ENCODE measurements at places on chromosomes 3 and 15.

DNA sequence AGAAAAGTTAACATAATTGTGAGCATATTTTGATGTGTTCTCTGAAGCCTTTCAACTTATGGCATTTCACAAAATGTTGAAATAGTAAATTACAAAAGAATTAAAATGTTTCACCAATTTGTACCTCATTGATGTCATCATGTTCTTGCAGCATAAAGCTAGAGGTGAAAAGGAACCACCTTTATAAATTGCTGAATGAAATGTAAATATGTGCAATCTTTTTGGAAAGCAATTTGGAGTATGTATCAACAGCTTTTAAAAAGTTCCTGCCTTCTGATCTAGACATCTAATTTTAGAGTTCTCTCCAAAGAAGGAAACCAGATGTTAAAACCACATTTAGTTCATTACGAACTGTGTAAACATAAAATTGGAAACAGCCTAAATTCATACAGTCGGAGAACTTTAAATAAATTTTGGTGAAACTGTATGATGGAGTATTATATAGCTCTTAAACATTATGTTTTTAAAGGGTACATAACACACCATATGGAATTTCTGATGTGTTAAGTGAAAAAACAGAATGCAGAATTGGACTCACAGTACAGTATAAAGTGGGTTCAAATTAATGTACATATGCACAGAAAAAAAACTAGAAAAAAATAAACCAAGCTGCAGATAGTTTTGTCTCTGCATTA lies 311.2 kb upstream of the NAALADL2 start:
- DNase-seq, result no peak

GRCh38 chr15:85689729-85690128 lies 105.0 kb downstream of the KLHL25 start:
- DNase-seq, result no peak

GRCh38 chr3:133476971-133477375 lies 77.1 kb downstream of the BFSP2 start:
- no peak for DNase-seq

- DNase-seq, result no peak
These were observed 37.5 kb downstream of the GAP43 start for GRCh38 chr3:115660646-115661337.

GRCh38 chr3:53705774-53706173 lies 140.4 kb downstream of the CHDH start:
- DNase-seq, result no peak

DNA sequence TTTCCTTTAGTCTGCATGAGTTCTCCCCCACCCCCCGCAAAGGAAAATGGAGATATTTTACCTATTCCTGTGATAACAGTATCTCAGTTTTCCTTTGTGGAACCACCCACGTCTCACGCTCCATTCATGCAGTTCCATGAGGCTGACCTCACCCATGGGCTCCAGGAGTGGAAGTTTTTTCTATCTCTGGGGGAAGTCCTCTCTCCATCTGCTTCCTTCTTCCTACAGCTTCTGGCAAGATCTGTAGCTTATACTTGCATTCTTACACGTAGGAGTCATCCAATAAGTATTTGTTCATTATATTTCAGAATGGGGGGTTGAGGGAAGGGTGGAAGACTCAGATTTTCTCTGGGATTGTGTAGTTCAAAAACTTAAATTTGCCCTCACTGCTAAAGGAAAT lies 5.8 kb upstream of the GLCE start:
- DNase-seq, result no peak

- DNase-seq, result no peak
These were observed 32.5 kb downstream of the PARP15 start for GRCh38 chr3:122609798-122610559.

GRCh38 chr15:41660235-41661077 lies at the start of gene MGA:
TSS of gene MGA (plus strand) at chr15:41660405.
- DNase-seq, result peak; percentile 81

GRCh38 chr3:46440531-46441294 lies 24.0 kb downstream of the LTF start:
- DNase-seq, result peak; percentile 9

GRCh38 chr15:42908538-42908937 lies 12.0 kb downstream of the TTBK2 start:
- no peak for DNase-seq

DNA sequence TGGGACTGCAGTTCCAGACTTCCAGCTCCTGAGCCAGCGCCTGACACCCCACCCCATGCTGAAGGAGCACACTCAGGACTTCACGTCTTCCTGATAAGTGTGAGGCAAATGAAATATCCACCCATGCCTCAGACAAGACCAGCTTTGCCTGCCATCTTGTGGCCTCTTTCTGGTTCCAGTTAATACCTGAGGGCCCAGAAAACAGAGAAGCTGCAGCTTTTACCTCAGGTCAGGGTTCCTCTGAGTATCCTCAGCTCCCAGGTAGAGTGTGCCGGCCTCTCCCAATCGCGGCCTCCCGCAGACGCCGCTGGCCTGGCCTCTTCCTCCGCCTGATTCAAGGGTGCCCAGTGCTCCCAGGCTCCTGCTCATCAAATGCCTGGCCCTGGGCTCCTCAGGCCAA lies 5.1 kb upstream of the KLHL6 start:
- DNase-seq, result no peak

DNA sequence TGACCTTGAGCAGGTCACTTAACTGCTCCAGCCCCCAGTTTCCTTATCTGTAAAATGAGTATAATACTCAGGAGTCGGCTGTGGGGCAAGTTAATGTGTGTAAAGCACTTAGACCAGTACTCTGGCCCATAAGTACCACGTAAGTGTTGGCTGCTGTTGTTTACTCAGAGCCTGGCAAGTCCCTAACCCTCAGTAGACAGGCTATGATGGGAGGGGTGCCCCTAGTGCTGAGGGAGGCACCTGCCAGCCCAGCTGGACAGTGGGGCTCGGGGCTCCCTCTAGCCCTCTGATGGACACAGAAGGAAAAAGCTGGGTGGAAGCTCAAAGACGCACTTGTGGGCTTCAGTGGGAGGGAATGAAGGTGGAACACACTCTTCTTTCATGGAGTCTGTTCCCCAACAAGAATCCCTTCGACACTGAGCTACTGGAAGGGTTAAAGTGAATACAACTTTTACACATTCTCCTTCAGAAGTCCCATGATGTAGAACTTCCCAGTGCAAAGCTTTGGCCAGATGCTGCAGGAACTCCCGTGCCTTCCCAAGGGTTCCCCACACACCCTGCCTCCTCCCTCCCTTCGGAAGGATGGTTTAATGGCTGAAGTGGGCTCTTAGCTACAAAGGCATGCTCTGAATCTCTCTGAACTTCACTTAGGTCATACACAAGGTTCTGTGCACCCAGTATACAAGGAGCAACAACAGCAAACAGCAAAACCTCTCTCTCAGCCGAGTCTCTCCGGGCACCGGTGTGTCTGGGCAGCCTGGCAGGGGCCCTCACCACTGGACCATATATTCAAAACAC lies 25.4 kb downstream of the TMEM44 start:
- no peak for DNase-seq

DNA sequence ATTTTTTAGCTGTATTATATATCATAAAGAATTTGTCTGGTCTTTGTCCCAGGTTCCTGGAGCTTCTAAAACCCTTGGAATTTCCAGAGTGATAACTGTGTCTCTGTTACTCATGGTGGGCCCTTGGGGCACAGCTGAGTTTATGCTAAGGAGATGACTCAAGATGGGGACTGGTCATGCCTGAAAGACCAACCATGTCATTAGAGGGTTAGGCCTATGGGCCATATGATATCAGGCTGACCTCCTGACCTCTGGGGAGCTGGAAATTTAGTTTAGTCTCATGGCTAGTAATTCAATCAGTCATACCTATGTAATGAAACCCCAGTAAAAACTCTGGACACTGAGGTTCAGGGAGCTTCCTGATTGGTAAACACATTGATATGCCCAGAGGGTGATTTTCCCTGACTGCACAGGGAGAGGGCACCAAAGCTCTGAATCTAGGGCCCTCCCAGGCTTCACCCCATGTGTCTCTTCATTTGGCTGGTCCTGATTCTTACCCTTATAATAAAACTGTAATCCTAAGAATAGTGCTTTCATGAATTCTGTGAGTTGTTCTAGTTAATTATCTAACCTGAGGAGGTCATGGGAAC lies 69.6 kb downstream of the EEFSEC start:
- DNase-seq, result no peak

- no peak for DNase-seq
These were observed 225.8 kb upstream of the UMPS start for GRCh38 chr3:124504332-124505059.

GRCh38 chr15:89972085-89972484 lies 29.0 kb upstream of the ZNF710 start:
- no peak for DNase-seq

DNA sequence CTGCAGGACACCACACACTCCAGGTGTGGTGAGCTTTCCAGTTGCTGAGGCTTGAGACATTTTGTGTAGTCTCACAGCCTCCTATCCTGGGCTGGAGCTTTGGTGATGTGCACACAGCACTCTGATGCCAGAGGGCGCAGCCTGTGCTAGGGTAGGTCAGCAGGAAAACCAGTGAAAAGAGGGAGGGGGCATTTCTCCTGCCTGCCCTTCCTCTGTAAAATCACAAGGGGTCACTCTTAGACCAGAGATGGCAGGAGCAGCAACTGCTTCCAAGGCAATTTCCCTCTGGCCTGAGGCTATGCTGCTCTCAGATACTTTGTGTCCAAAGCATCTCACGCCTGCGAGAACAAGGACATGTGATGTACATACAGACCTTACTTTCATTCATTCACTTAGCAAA lies 16.5 kb upstream of the MUSTN1 start:
- no peak for DNase-seq

DNA sequence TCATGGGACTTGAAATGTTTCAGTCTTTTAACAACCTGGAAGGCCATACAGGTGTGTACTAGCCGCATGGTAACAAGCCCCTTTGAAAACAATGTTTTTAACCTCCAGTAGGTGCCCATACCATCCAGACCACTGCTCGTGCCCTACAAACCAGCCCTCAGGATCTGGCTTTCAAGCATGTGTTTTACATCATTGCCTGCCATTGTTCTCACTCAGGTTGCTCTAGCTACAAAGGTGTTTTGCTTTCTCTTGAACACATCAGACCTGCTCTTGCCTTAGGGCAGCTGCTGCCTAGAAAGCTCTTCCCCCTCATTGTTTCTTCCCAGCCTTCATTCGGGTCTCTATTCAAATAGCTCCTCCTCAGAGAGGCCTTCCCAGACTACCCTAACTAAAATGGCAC lies 32.3 kb upstream of the MAP3K13 start:
- no peak for DNase-seq

GRCh38 chr15:73357999-73358665 lies 10.6 kb downstream of the HCN4 start:
- DNase-seq, result no peak

- no peak for DNase-seq
These were observed 102.9 kb downstream of the LRRC49 start for GRCh38 chr15:70995383-70995970.

DNA sequence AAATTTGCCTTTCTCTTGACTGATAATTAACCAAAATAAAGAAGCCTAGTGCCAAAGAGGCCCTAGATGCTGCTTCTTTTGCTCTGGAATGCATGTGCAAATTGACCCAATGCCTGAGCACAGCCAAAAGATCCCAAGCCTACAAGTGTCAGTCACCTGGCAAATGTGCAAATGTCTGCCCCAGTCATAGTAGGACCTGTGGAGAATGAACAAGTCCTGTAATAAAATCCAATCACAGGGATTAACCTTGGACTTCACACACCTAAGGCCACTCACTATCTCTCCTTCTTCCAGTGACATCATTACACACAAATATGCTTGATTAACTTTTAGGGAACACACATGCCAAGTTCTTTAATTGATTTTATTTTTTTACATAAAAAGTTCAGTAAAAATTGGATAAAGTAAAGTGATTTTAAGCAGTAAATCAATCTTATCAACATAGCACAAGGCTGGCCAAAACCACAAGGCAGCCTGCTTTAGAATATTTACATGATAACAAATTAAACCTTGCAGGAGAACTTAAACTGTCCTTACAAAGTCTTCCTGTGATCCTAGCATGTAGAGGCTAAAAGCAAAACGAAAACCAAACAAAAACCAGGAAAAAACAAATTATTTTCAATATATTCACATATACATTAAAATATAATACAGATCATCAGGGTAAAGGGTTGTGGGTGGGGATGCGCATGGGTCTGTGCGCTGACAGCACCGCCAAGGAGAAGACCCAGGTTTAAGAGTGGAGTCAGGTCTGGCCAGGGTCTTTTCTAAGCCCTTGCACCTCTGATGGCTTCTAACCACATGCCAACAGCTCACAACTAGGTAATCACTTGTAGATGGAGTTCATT lies 36.8 kb downstream of the NBEAL2 start:
- no peak for DNase-seq

DNA sequence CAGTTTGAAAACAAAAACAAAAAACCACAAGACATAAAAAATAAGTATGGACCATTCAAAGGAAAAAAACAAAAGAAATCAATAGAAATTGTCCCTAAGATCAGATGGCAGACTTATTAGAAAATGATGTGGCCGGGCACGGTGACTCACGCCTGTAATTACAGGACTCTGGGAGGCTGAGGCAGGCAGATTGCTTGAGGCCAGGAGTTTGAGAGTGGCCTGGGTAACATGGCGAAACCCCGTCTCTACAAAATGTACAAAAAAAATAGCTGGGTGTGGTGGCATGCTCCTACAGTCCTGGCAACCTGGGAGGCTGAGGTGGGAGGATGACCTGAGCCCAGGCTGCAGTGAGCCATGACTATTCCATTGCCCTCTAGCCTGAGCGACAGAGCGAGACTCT lies 16.6 kb downstream of the SPCS1 start:
- no peak for DNase-seq

DNA sequence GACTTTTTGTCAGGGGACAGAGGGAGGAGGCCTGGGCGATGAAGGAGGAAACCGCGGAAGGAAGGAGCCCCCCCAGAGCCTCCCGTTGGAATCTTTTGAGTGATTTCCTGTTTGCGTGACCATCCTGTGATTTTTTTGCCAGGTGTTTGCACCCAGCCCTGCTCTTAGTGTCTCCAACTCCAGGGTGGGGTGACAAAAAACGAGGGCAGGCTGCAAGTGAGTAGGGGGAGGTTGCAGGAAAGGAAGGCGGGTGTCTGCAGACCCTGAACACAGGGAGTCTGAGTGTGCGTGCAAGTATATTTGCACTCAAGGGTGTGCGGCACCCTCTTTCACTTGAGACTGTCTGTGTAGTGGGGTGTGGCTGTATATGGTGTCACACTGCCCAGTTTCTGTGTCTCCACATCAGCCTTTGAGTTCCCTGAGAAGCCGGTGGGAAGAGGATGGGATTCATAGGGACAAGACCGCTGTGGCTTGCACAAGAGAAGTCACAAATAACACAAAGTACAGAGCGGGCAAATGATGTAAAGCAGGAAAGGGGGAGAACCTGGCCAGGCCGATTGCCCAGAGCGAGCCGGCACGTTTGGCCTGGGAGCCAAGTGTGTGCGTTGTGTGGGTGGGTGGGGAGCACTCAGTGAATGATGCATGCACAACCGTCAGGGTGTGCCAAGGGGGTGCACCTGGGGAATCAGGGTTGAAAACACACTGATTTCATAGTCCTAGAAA lies 6.6 kb downstream of the ISLR2 start:
- no peak for DNase-seq

DNA sequence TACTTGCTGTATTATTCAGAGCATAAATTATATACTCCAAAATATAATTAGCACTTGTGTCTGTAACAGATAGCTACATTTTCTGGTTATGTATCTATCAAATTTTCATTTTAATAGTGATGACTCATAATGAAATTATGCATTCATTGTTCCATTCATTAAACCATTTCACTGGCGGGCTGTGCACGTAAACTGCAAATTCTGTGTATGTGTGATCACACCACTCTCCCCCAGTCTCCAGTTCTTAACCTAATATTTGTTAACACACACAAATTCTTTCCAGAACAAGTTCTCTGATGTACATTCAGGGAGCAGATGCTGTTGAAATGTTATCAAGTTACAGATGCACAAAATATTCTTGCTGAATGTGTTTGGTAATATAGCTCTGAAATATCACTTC lies 3.8 kb upstream of the KCNMB2 start:
- DNase-seq, result no peak
